NCI-H146 (cell line): ENCODE measurements at places on chromosomes 6 and 20.

DNA sequence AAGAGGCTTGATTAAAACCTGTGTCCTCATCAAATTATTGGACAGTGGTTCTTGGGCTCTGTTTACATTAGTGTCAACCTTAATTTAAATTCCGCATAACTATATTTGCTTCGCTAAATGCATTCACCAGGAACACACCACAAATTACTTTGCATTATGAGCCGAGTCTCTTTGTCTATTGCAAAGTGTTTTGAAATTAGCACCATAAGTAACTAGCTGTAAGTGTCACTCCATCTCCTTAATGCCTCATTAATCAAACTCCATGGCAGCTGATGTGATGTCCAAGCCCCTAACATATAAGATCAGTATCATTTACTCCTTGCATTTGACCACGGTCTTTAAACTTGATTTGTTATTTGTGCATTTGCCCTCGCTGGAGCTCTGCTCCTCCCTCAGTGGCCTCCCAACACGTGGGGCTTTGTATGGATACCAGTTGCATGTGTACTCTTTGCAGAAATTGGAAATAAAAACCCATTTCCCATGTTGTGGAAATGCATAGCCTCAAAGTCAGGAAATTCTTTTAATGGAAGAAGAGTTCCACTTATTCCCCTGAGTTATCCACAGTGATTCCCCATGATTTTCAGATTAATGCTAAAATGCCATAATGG lies 24.6 kb downstream of the FOXA2 start:
- DNase-seq: peak; percentile 63

DNA sequence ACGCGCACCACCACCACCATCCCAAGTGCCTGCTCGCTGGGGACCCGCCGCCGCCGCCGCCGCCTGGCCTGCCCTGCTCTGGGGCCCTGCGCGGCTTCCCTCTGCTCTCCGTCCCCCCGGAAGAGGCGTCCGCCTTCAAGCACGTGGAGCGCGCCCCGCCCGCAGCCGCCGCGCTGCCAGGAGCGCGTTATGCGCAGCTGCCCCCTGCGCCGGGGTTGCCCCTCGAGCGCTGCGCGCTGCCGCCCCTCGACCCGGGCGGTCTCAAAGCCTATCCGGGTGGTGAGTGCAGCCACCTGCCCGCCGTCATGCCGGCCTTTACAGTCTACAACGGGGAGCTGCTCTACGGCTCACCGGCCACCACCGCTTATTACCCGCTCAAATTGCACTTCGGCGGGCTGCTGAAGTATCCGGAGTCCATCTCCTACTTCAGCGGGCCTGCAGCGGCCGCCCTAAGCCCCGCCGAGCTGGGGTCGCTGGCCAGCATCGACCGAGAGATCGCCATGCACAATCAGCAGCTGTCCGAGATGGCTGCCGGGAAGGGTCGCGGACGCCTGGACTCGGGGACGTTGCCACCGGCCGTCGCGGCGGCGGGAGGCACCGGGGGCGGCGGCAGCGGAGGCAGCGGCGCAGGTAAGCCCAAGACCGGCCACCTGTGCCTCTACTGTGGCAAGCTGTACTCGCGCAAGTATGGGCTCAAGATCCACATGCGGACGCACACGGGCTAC lies 7.2 kb downstream of the PRDM13 start:
- peak; percentile 44 for DNase-seq

DNA sequence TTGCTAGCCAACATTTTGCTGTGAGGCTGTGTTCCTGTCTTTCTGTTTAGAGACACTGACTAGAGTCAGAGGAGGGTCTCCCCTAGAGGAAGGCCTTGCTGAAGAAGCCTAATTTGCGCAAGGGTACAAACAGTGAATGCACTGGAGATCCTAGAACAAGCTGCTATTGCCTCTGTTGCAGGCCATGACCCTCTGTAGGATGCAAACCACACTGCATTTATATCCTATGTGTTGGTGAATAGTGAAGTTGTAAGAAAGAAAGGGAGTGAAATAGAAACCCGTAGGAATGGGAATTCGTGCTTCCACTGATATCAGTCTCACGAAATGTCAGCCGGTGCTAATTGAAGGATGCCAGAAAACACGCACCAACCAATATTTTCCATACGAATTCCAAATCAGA lies 88.2 kb downstream of the GJA1 start:
- no peak for DNase-seq

DNA sequence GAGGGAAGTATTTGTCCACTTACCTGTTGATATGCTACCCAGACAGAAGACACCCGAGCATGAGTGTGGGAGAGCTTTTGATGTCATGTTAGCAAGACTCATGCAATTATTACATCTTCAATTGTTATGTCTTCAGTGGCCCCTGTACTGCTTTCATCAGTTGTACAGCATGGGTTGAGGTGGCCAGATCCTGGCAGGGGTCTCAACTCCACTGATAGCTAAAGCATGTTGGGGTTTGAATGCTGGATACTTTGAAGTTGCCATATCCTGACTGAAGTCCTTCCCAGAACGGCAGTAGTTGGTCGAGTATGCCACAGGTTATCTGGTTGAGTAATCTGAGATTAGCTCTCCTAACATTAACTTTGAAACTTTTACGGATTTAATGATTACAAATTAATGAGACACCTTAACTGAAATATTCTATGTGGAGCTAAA lies 46.7 kb downstream of the LRRN4 start:
- no peak for DNase-seq

- DNase-seq: peak; percentile 83
Observed at GRCh38 chr6:28865401-28866204, 58.2 kb downstream of the TRIM27 start.

- peak; percentile 47 for DNase-seq
Observed at GRCh38 chr6:3696525-3697088, 54.9 kb downstream of the PXDC1 start.

- DNase-seq: no peak
Observed at GRCh38 chr6:170393807-170394399, 87.3 kb downstream of the FAM120B start.

- DNase-seq: no peak
Observed at GRCh38 chr6:56087421-56087820, 160.0 kb downstream of the COL21A1 start.

- peak; percentile 14 for DNase-seq
Observed at GRCh38 chr6:103122766-103123601, 1729.5 kb downstream of the GRIK2 start.

GRCh38 chr6:7684076-7684475 lies 41.8 kb upstream of the BMP6 start:
- no peak for DNase-seq

DNA sequence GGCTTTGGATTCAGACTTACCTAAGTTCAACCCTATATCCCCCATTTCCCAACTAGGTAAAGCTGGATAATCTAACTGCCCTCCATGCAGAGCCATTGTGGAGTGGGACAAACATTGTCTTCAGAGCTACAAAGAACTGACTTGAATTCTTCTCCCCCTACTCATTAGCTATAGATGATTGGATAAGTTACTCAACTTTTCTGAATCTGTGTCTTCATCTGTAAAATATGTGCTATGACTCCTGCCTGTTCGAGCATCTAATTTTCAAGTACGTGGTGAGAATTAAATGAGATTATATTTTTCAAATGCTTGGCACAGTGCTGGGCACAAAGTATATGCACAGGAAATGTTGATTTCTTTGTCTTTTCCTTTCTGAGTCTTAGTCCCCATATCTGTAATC lies 240.3 kb upstream of the TCF21 start:
- DNase-seq: no peak

DNA sequence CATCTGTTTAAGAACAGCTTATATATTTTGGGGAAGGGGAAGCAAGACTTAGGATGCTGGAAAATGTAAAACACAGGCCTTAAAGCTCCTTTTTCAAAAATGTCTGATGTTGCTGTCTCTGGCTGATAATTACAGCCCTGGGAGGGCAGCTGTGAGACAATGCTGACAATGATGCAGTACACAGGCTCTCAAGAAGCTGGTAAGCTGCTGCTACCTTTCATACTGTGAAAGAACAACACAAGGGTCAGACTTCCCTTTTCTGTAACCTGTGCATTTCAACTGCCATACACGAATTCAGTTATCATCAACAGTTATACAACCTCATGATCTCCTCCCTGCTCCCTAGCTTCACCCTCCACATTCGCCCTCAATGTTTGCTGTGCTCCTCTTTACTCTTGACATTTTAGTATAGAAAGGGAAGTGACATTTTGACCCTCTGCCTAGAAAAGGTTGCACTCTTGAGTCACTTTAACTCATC lies 25.2 kb downstream of the MAP7 start:
- peak; percentile 92 for DNase-seq

- DNase-seq: no peak
Observed at GRCh38 chr20:15141861-15142260, 804.4 kb upstream of the FLRT3 start.

DNA sequence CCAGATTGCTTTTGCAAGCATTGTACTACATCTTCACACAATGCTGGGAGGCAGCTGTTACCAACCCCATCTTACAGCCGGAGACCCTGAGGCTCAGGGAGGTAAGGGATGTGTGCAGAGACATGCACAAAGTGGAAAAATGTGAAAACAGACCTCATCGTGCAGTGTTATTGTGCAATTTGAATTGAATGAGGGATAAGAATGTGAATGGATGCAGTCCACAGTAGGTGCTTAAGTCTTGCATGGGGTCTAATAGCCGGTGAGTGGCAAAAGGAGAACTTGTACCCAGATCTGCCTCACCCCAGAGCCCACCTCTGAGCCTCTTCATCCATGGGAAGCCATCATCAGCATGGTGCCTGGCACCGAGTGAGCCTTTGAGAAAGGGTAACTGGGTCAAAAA lies 42.1 kb downstream of the SLC52A3 start:
- DNase-seq: no peak

- no peak for DNase-seq
Observed at GRCh38 chr20:3509064-3509463, 38.2 kb downstream of the ATRN start.

GRCh38 chr6:35474131-35474941 lies 6.1 kb downstream of the RPL10A start:
- no peak for DNase-seq

DNA sequence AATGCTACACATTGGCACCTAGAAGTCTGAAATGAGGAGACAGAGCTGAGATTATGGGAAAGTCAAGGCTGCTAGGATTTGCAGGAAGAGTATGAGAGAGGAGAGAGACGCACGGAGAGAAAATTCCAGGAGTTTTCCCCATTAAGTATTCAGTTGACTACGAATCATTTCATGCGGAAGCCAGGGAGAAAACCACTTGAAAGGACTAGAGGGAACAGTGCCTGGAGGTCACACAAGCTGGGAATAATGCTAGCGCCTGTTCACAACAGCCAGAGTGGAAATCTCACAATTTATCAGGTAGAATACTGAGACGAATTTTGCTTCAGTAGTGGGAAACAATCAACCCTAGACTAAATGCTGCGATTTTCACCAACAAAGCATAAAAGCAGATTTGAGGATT lies 118.6 kb downstream of the MOXD1 start:
- no peak for DNase-seq

- DNase-seq: peak; percentile 55
Observed at GRCh38 chr6:36028088-36028876, 674 bp downstream of the MAPK14 start.

- DNase-seq: no peak
Observed at GRCh38 chr6:113385020-113385431, 472.1 kb upstream of the MARCKS start.

DNA sequence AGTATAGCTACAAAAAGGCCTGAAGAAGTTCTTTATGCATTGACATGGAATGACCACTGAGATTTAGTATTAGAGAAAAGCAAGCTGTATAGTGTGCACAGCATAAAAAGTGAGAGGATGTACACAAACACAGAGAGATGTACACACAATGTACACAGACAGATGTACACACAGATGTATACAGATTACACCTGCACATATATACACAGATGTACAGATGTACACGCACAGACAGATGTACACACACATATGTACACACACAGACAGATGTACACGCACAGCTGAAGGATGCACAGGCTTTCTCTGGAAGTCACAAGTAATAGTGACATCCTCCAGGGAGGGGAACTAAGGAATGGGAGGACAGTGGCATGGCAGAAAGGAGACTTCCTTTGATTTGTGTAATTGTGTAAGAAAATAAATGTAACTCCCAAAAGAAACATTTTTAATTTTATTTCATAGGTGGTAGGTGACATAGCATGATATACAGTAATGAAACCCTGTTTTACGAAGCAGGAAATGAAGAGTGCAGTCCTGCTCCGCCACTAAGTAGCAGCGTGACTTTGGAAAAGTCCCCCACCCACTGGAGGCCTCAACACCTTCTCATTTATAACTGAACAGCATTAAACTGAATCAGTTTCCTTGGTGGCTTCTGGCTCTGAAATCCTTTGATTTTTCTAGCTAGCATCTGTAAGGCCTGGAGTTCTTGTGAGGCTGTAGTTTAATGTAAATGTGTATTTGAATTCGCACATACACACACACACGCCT lies 14.1 kb downstream of the NFATC2 start:
- no peak for DNase-seq

GRCh38 chr6:26284537-26285142 lies 80.4 kb upstream of the BTN3A2 start:
- DNase-seq: peak; percentile 78

DNA sequence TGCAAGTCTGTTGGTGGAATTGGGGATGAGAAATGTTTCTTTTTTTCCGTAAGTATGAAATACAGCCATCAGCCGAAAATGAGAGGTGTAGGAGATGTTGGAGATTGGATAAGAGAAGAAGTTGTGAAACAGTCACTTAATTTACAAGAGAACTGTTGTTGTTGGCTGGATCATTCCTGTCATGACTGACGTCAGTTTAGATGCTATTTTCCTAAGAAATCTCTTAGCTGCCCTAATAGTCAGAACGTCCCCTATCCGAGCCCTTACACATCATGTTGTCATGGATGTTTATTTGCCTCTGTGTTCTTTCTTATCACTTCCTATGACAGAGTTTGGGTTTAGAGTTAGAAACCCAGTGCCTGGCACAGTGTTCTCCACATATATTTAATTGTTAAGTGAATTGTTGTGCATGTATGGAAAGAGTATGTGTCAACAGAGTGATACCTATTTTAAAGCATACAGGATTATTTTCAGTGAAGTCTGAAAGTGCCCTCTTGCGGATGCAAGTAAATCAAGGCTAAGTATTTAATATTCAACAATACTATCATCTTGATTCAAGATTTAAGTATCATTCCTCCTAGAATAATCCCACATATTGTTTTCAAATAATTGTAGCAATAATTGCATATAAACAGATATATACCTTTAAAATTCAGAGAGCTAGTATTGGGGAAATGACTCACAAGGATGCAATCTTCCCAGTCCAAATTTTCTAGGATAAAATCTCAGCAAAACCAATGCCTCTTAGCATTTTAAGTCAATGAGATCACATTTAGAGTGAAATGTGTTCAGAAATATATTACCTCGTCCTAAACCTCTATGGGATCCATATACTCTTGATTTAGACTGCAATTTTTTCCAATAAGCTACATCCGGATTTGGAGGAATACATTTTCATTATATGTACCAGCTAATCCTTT lies 309.9 kb upstream of the NOX3 start:
- no peak for DNase-seq
